ENCODE measurements at places on chromosomes 16 and 17.

GRCh38 chr17:58084317-58084981, 1.2 kb downstream of the DYNLL2 start:
- DNase-seq: peak; percentile 68

DNA sequence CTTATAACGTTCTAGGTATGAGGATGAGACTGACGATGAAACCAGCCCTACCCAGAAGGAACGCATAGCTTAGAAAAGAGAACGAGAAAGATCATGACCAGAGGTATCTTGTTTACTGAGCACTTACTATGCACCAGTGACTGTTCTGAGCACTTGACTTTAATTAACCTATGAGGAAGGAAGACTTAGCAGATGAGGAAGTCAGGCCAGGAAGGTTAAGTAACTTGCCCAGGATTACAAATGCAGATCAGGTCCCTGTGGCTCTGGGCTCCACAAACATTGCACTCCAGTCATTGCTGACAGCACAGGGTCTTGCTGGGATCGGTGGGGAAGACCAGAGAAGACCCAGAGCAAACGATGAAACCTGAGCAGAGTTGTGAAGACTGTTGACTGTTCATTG, 7.1 kb downstream of the KRT13 start:
- DNase-seq: no peak

DNA sequence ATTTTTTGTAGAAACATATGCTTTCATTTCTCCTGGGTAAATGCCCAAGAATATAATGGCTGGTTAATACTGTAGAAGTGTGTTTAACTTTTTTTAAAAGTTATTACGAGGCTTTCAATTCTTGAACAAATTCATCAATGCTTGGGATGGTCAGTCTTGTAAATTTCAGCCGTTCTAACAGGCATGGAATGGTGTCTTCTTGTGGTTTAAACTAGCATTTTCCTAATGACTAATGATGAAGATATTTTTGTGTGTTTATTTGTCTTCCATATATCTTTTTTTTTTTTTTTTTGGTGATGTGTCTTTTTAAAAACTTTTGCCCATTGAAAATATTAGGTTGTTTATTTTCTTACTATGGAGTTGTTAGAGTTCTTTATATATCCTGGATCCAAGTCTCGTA, 67.1 kb downstream of the MGAT5B start:
- DNase-seq: no peak

DNA sequence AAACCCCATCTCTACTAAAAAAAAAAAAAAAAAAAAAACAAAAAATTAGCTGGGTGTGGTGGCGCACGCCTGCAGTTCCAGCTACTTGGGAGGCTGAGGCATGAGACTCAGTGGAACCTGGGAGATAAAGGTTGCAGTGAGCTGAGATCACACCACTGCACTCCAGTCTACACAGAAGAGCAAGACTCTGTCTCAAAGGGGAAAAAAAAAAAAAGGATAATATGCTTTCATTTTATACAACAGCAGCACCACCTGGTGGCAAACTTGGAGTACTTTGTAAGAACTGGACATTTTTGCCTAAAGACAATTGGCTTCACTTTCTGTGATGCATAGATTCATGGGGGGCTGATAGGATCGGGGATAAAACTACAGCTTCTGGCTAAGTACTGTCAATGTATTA, 8.5 kb downstream of the CHTF8 start:
- no peak for DNase-seq

DNA sequence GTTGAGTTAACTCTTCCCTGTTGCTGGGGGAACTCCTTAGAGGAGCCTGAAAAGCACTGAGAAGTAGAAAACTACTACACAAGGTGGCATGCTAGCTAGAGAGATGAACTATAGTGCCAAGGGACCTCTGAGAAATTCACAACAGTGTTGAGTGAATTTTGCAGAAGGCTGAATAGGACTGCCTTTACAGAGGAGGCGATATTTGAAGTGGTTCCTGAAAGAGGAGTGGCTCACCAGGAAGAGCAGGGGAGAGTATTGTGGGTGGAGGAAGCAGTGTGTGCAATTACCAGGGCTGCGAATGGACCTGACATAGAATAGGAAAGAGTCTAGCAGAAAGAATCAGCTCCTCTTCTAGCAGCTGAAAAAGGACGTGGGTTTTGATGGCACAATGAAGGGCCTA, 66.4 kb downstream of the CDK5R1 start:
- DNase-seq: peak; percentile 24

All from mucosa of descending colon (tissue), 3 donors.